NCI-H524 treated with DMSO at 0.1 percent for 48 hours (cell line): ENCODE measurements at places on chromosomes 16 and 17.

DNA sequence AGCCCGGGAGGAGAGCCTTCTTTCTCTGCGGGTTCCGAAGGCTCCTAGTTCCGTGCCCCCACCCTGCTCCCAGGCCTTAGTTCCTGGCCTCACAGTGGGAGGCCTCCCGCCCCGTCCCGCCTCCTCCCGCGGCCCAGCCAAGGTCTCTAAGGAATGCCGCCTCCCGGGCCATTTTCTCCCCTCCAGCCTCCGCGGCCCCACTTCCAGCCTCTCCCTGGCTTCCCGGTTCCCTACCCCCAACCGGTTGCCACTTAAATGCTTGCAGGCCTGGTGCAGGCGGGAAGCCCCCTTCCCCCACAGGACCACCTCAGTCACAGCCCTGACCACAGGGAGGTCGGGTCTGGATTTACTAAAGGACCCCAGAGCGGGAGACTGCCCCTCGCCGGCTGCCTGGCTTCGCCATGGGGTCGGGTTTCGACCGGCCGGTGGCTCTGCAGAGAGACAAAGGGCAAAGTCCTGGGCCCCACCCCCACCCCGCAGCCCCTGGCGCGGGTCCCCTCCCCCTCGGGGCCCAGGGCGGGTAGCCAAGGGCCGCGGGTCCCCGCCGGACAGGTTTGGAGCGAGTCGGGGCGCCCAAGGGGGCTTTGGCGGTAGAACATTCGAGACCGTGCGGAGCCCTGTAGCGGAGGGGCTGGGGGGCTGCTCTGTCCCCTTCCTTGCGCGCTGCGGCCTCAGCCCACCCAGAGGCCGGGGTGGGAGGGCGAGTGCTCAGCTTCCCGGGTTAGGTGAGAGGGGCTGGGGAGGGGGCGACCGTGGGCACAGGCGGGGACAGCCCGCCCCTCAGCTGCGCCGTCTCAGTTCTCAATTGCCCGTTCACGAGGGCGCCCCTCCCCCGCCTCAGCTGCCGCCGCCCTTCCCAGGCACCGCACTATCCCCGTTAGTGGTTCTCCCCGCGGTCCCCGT lies 16.4 kb downstream of the IGF2BP1 start:
- no peak for DNase-seq

DNA sequence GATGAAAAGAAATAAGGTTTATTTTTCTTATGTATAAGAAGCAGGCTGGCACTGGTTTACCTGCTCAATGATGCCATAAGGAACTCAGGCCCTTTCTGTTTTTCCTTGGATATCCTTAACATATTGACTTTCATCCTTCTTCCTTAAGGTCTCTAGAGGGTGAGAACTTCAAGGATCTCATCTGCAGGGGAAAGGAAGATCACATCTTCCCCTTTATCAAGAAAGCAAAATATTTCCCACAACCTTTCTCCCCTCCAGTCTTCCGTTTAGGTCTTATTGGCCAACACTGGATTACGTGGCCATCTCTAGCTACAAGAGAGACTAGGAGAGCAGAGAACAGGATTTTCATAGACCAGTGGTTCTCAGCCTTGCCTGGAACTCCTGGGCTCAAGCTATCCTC lies 4.2 kb upstream of the TBX4 start:
- no peak for DNase-seq

GRCh38 chr17:81869221-81870130 lies 1.7 kb downstream of the ARHGDIA start:
- no peak for DNase-seq

DNA sequence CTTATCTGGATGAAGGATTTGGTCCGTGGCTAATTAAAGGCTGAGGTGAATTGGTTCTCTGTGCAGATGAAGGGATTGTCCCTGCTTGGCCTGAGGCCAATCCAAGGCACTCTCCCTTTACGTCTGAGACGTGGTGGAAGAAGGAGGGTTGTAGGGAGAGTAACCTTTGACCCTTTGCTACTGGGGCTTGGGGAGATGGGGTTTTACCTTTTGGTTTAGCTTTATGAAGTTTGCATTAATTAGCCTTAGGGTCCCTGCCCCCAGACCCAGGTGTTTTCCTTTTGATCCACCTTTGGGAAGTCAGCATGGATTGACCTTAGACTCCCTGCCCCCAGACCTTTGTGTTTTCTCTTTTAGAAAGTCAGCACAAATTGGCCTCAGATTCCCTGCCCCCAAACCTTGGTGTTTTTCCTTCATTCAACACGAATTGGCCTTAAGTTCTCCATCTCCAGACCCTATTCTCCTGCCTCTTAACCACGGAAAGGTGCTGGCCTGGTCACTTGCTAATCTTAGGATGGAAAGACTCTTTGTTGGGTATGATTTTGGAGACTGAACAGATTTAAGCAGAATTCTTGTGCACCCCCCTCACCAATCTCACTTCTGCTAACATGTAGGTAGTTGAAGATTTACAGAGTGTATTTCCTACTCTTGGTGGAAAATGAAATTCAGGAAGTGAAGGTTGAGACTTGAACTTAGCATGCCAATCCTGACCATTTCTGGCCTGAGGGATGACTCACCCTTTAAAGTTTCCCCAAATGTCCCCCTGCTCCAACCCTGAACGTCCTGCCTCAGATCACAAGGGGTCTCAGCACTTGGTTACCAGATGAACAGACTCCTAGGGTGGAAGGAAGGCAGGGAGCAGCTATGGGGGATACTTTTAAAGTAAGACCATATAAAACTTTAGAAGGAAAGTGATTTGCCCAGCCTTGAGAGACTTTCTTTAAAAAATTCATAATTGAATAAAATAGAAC lies 23.1 kb upstream of the MMD start:
- DNase-seq = no peak

DNA sequence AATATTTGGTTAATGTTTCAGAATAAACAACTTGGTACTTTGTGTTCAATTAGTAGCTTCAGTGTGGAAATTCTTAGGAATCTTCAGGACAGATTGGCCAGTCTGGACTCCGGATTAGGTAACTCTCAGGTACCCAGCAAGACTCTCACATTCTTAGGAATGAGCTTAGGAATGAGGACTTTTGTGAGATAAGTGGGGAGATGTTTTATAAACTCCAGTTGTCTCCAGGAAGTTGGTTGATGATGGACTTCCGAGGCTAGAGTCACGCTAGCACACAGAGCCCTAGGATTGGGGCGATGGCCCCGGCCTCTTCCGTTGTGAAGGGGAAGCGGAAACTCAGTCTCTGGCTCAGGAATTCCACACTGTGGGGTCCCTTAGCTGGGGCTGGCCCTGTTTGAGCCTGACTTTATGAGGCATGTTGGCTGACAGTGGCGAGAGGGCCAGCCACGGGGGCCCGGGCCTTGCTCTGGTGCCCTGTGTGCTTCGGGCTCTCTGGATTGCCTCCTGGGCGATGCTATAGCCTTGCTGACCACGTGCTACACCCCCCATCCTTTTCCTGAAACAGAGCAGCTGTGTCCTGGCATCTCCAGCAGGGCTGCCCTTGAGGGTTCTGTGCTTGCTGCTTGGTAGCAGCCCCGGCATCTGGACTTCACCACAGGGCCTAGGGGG lies 32.4 kb downstream of the RAB11FIP3 start:
- no peak for DNase-seq

- peak; percentile 60 for DNase-seq
These were observed 14.7 kb downstream of the DLG4 start for GRCh38 chr17:7204828-7205461.

- DNase-seq = no peak
These were observed 818 bp downstream of the DNAJC7 start for GRCh38 chr17:42016411-42016831.

- no peak for DNase-seq
These were observed 40.6 kb upstream of the ZNF267 start for GRCh38 chr16:31833047-31833446.

DNA sequence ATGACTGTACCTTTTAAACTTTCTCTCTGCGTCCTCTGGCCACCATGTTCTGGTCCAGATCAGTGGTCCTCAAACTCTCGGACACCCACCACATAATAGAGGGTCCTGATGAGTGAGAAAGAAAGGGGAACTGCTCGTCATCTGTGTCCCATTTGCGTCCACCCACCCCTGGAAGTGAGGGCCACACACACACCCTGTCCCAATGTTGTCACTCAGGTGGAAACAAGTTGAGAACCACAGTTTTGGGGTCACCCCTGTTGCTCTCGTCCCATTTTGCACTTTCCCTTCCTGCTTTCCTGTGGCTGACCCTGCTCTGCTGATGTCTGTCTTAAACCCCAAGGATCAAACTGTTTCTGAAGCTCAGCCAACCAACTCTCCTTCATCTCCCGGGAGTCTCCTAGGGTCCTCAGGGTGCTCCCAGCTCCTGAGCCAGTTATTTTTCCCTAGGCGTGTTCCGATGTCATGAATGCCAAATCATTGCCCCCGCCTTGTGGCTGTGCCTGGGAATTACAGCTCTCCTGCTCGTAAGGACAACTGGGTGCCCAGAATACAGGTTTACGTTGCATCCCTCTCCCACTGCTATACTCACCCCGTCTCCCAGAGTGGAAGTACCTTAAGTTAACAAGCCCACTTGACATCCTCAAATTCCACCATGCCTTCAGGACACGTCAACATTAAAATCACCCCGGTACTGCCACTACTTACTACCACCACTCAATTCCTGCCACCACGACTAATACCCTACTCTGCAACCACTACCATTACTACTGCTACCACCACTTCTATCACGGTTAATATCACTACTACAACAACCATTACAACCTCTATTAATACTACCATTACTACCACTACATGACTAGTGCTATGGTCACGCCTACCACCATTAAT lies 26.0 kb upstream of the HNF1B start:
- DNase-seq = peak; percentile 5

- no peak for DNase-seq
These were observed 105.2 kb downstream of the TMEM100 start for GRCh38 chr17:55617441-55617840.

DNA sequence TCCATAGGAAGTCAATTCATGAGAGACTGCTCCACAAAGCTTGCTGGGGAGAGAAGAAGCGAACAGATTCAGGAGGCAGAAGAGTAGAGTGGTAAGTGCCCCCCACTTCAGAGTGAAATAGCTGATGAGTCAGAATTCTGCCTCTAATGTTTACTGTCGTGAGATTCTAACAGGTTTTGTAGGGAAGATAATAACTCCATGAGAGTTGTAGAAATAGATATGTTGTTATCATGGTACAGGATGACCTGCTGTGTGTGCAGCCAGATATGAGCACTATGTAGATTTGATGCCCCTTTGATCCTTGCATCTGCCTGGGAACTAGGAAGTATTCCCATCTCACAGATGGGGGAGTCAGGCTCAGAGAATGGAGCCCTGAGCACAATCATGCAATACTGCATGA lies 502.4 kb upstream of the CDH11 start:
- no peak for DNase-seq

DNA sequence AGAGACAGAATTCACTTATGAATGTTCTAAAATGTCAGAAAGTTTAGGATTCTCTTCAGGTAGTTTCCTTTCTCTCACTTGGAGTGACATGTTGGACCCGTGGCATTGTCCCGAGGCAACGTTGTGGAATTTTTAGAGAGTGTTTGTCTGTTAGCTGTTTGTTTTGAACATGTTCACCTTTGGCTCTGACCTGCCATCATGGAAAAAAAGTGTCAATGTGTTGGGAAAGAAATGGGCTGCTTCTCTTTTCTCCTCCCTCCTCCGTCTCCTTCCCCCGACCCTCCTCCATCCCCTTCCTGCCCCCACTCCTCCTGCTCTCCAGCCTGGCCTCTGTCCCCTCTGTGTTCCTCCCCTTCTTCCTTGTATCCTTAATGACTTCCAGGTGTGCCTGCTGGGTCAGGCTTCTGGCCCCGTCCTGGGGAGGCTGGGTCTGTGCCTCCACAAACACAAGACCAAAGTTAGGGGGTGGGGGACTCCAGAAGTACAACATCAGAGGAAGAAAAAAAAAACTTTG lies 463.1 kb downstream of the MAF start:
- DNase-seq = no peak

GRCh38 chr17:78433013-78433727 lies 54.7 kb downstream of the PGS1 start:
- DNase-seq = no peak

DNA sequence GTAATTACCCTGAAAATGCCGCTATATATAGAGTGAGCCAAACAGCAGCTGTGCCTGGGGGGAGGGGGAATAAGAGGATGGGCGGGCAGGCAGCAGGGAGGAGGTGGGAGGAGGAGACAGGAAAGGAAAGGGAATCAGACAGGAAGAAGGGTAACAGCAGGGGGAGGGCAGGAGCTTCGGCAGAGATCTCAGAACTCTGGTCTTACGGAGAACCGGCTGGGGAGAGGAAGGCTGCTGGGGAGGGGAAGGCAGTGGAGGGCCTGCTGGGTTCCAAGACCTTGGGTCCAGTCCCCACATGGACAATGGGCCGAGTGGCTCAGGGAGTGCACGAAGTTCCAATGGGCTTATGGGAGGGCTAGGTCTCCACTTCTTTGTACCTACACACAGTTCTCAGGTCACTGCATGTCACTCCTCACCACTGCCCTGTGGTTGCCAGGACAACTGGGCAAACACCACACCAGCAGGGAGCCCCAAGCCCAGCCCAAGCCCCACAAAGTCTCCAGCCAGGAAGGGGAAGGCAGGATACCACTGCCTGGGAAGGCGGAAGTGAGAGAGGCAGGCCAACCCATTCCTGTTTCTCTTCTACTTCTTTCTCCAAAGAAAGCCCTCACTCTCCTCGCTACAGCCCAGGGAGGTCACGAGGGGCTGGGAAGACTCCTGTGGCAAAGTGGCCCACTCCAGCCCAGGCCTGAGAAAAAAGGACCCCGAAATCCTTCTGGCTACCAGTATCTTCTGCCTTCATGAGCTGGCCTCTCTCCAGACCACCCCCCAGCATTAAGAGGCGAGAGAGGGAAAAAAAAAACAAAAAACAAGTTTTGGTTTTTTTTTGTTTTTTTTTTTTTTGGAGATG lies 25.3 kb downstream of the G6PC3 start:
- peak; percentile 95 for DNase-seq

GRCh38 chr16:15811481-15812400 lies 45.1 kb downstream of the MYH11 start:
- DNase-seq = peak; percentile 17

- DNase-seq = no peak
These were observed 276.9 kb downstream of the IRF8 start for GRCh38 chr16:86175816-86176215.

DNA sequence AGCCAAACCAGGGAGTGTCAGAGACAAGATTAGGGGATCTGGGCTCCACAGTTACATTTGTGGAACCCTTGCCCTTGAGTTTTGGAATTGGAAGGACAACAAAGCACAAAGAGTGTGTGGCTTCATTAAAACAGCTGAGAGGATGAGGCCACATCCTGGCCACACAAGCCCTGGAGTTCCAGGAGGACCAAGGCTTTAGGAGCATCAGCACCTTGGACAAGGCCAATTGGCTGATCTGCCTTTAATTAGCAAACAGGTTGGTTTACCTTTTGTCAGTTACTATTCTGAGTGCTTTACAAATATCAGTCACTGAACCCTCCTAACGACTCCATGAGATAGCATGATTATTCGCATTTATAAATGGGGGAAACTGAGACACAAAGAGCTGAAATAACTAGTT lies 54.7 kb downstream of the SLC6A2 start:
- DNase-seq = no peak

DNA sequence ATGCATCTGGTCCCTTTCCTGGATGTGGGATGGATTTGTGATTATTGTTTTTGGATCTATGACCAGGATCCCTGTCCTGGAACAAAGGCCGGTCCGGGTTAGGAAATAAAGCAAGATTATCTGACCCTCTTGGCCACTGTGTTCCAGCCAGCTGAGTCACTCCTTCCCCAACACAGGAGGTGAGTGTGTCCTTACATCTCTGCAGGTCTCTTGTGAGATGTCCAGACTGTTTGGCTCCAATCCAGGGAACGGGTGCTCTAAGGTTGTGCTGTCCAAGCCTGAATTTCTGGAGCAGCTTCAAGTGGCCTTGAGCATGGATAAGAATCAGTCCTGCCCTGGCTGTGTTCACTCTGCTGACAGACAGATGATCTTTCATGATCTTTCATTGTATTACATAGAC lies 136.5 kb upstream of the CCL2 start:
- DNase-seq = no peak
